ENCODE measurements at places on chromosomes 1 and 21. TPM values are rescaled to one million over a fixed set of nuclear protein-coding genes. Genes with fewer than 3 reads are reported as not detected.

DNA sequence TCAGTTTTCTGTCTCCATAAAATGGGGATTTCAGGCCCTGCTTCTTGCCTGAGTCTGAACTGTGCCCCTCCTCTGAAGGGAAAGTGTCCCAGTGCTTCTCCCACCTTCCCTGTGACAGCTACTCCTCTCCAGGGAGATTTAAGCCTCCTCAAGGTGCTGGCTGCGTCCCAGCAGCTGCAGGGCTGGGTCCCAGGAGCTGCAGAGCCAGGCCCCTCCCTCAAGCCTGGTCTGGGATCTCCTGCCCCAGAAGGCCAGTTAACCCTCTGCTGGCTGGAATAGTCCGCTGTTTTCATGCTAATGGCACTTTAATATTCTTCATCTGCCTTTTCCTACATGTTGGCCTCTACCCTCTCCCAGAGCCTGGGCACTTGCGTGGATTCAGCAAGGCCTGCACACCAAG, 99.0 kb downstream of the PLXNA2 start:
- H3K4me1 ChIP-seq, result no peaks in the 10 kb centered on the region
- no peaks in the 10 kb centered on the region for H3K27me3 ChIP-seq
- H3K36me3 ChIP-seq, result no peaks in the 10 kb centered on the region
- H3K27ac ChIP-seq, result no peak overlapping the region
- DNase-seq, result no peak

DNA sequence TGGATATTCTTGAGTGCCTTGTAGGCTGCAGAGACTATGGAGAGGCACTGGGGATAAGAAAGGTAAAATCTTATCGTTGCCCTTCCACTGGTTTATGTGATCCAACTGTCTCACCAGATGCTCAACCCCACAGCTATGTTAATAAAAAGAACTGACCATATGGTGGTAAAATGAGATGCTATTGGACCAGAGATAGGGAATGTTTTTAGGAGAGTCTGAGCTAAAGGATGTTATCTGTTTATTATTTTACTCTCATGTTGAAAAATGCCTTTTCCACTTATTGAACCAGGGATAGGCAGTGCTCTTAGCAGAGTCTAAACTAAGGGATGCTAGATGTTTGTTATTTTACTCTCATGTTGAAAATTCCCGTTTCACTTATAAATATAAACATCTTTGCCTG, 172.8 kb upstream of the GREM2 start:
- no peak overlapping the region for H3K4me3 ChIP-seq
- no peaks in the 10 kb centered on the region for H3K36me3 ChIP-seq
- no peaks in the 10 kb centered on the region for H3K27me3 ChIP-seq
- no peak for DNase-seq
- H3K4me1 ChIP-seq, result no peaks in the 10 kb centered on the region

Gene CFHR4
- not detected for total RNA-seq

Gene GRIK1
- not detected for total RNA-seq

Gene FGR
- not detected for total RNA-seq

DNA sequence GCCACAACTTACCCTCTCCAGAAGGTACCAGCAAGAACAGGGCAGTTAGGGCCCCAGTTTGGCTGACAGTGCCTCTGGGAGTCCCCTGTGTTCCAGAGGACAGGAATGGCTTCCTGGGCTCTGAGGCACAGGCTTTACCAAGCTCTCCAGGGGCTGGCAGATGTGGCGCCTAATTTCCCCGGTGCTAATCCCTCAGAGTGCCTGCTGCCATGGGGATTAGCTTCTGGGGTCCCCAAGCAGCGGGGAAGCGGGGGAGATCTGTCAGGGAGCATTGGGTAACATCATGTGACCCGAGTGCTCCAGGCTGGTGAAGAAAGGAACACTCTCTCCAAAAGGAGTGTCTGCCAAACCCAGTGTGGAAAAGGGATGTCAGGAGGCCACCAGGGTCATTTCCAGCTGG, at the start of gene LACTBL1:
Gene LACTBL1 (minus strand): TSS at position 107 of the 400 bp plus-strand sequence. CDS start 550 bp downstream, outside the sequence.
- no peak within 1 kb of the TSS for H3K4me3 ChIP-seq
- no peaks in the 10 kb centered on the region for H3K4me1 ChIP-seq
- H3K27me3 ChIP-seq, result peaks cover 22% of the 10 kb centered on the region
- H3K27ac ChIP-seq, result no peak within 1 kb of the TSS

- no peaks in the 10 kb centered on the region for H3K4me1 ChIP-seq
- DNase-seq, result no peak
- H3K36me3 ChIP-seq, result no peaks in the 10 kb centered on the region
- H3K4me3 ChIP-seq, result no peak overlapping the region
Measured at GRCh38 chr1:55259911-55260609, 44.9 kb upstream of the USP24 start.

- H3K27ac ChIP-seq, result peak within 1 kb of the TSS; percentile 83
- peak within 1 kb of the TSS; percentile 55 for H3K4me3 ChIP-seq
- H3K27me3 ChIP-seq, result no peaks in the 10 kb centered on the region
Measured at GRCh38 chr1:2556277-2556677, at the start of gene TNFRSF14. Gene TNFRSF14, plus strand, starts transcription at chr1:2556371. Its CDS starts 294 bp downstream, at chr1:2556665.

GRCh38 chr1:226708967-226709396, 30.1 kb downstream of the ITPKB start:
- peaks cover 13% of the 10 kb centered on the region for H3K4me1 ChIP-seq
- H3K27me3 ChIP-seq, result no peaks in the 10 kb centered on the region
- no peak overlapping the region for H3K4me3 ChIP-seq
- peak overlapping the region; percentile 64 for H3K27ac ChIP-seq

Gene CLCA4
- total RNA-seq, result not detected

- H3K4me3 ChIP-seq, result no peak overlapping the region
- no peaks in the 10 kb centered on the region for H3K27me3 ChIP-seq
- H3K36me3 ChIP-seq, result peaks cover 6% of the 10 kb centered on the region
- no peak overlapping the region for H3K27ac ChIP-seq
Measured at GRCh38 chr21:36403713-36404112, 18.5 kb downstream of the CHAF1B start.

DNA sequence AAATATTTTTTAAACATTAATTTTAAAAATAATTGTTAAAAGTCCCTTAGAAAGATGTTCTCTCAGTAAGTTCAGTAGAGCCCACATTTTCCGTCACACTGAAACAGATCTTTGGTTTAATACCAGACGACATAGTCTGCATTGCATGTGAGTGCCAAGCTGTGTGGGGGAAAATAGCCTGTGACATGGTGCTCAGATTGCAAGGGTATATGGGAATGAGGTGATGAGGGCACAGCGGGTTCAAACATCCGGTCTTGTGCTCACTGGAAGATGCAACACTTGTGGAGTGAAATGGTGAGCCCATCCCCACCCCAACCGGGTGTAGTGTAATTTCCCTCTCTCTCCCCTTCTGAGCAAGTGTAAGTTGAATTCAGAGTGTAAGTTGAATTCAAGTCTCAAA, 114.3 kb downstream of the PEX14 start:
- H3K4me3 ChIP-seq, result no peak overlapping the region
- DNase-seq, result no peak
- no peaks in the 10 kb centered on the region for H3K27me3 ChIP-seq

- H3K27ac ChIP-seq, result no peak overlapping the region
- no peak overlapping the region for H3K4me3 ChIP-seq
- no peaks in the 10 kb centered on the region for H3K36me3 ChIP-seq
- H3K27me3 ChIP-seq, result no peaks in the 10 kb centered on the region
Measured at GRCh38 chr1:104953555-104953954, 1203.9 kb downstream of the AMY1C start.

GRCh38 chr21:45351526-45352275, 53.3 kb upstream of the COL18A1 start:
- no peak overlapping the region for H3K27ac ChIP-seq
- peaks cover 14% of the 10 kb centered on the region for H3K4me1 ChIP-seq
- no peak overlapping the region for H3K4me3 ChIP-seq
- DNase-seq, result no peak

GRCh38 chr1:208928349-208929010, 655.0 kb upstream of the CAMK1G start:
- DNase-seq, result peak; percentile 40
- no peaks in the 10 kb centered on the region for H3K4me1 ChIP-seq
- H3K27me3 ChIP-seq, result no peaks in the 10 kb centered on the region
- H3K27ac ChIP-seq, result no peak overlapping the region
- H3K36me3 ChIP-seq, result no peaks in the 10 kb centered on the region

GRCh38 chr1:3142751-3143150, 73.7 kb downstream of the PRDM16 start:
- no peak for DNase-seq
- H3K27me3 ChIP-seq, result no peaks in the 10 kb centered on the region
- H3K27ac ChIP-seq, result no peak overlapping the region
- H3K4me1 ChIP-seq, result no peaks in the 10 kb centered on the region

Data from fibroblast of lung (primary cell).